ENCODE measurements at places on chromosomes 4 and X. TPM values are rescaled to one million over a fixed set of nuclear protein-coding genes. Genes with fewer than 3 reads are reported as not detected.

GRCh38 chr4:4730249-4730648 lies 129.2 kb upstream of the MSX1 start:
- no peak overlapping the region for H3K4me3 ChIP-seq
- no peaks in the 10 kb centered on the region for H3K27me3 ChIP-seq
- peaks cover 10% of the 10 kb centered on the region for H3K4me1 ChIP-seq
- H3K36me3 ChIP-seq = no peaks in the 10 kb centered on the region

DNA sequence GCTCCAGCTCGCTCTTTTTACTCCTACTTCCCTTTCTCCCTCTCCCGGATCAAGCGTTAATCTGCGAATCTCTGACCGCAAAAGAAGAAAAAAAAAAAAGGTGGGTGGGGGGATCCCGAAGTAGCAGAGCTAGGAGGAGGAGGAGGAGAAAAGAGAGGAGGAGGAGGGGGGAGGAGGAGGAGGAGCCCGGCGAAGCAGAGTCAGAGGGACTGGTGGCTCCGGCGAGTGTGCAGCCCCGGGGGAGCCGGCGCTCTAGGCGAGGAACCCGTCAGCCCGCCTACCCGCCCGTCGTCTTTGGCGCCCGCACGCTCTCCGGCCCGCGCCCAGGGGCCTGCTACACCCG lies at the start of gene NHSL2:
Gene NHSL2, plus strand, starts transcription at position 203 of the 343 bp plus-strand sequence.
- no peak for DNase-seq
- peak within 1 kb of the TSS; percentile 57 for H3K27ac ChIP-seq
- H3K4me3 ChIP-seq = peak within 1 kb of the TSS; percentile 52
- H3K27me3 ChIP-seq = no peaks in the 10 kb centered on the region
- H3K4me1 ChIP-seq = no peaks in the 10 kb centered on the region
- H3K36me3 ChIP-seq = no peaks in the 10 kb centered on the region

DNA sequence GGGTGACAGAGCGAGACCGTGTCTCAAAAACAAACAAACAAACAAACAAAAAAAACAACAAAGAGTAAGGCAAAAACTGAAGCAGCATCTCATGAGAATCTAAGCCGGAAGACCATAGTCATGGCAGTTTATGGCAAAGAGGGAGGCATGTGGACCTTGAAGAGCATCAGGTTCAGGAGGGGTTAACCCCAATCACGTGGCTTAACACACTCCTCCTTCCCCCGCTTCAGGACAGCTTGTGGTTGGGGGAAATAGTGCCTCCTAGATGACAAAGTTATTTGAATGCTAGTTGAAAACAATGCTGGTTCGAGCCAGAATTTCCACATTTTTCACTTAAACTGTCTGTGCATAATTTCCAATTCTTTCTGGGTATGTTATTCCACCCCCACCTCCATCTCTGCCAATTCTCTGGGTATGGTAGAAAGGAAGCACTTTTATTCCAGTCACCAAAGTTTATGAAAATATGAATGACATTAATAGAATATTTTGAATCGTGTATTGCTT lies 11.7 kb upstream of the MAP7D3 start:
- H3K4me1 ChIP-seq = no peaks in the 10 kb centered on the region
- no peak overlapping the region for H3K4me3 ChIP-seq

GRCh38 chr4:29966386-29966785 lies 753.8 kb upstream of the PCDH7 start:
- no peak for DNase-seq
- H3K27me3 ChIP-seq = no peaks in the 10 kb centered on the region
- H3K4me3 ChIP-seq = no peak overlapping the region
- no peak overlapping the region for H3K27ac ChIP-seq
- H3K36me3 ChIP-seq = no peaks in the 10 kb centered on the region

DNA sequence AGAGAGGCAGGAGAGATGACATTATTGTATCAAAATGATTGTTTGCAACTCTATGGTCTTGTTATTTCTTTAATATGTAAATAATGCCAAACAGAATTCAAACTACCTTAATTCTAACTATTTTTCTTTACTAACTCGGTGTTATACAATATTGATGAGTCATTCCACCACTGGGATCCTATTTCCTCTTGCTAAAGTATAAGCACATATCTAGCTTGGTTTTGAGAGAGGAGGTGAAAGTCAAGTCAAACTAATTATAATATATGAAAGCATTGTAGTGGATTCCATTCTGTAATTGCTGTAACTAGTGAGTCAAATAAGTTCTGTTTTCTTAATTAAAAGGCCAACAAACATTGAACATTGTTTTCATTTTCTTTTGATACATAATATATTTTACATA lies 837.6 kb downstream of the PDHA2 start:
- no peak overlapping the region for H3K4me3 ChIP-seq
- no peaks in the 10 kb centered on the region for H3K27me3 ChIP-seq
- no peak for DNase-seq
- no peaks in the 10 kb centered on the region for H3K4me1 ChIP-seq

AADAT gene
- 3.7 TPM for total RNA-seq

CT47B1 gene
- total RNA-seq = not detected

HERC3 gene
- total RNA-seq = 32.9 TPM

GRCh38 chr4:145890689-145891088 lies 47.9 kb downstream of the ZNF827 start:
- H3K27me3 ChIP-seq = no peaks in the 10 kb centered on the region
- peaks cover 11% of the 10 kb centered on the region for H3K4me1 ChIP-seq
- H3K27ac ChIP-seq = no peak overlapping the region
- H3K4me3 ChIP-seq = no peak overlapping the region
- H3K36me3 ChIP-seq = no peaks in the 10 kb centered on the region

GRCh38 chr4:65538571-65538970 lies 131.7 kb downstream of the EPHA5 start:
- no peak overlapping the region for H3K4me3 ChIP-seq
- H3K4me1 ChIP-seq = no peaks in the 10 kb centered on the region
- no peaks in the 10 kb centered on the region for H3K27me3 ChIP-seq
- H3K36me3 ChIP-seq = no peaks in the 10 kb centered on the region

PLAC8 gene
- not detected for total RNA-seq
